HS-5 (cell line): ENCODE measurements at places on chromosomes 3 and 15.

- no peak for DNase-seq
Measured at GRCh38 chr3:38645076-38645475, 4.4 kb downstream of the SCN5A start.

DNA sequence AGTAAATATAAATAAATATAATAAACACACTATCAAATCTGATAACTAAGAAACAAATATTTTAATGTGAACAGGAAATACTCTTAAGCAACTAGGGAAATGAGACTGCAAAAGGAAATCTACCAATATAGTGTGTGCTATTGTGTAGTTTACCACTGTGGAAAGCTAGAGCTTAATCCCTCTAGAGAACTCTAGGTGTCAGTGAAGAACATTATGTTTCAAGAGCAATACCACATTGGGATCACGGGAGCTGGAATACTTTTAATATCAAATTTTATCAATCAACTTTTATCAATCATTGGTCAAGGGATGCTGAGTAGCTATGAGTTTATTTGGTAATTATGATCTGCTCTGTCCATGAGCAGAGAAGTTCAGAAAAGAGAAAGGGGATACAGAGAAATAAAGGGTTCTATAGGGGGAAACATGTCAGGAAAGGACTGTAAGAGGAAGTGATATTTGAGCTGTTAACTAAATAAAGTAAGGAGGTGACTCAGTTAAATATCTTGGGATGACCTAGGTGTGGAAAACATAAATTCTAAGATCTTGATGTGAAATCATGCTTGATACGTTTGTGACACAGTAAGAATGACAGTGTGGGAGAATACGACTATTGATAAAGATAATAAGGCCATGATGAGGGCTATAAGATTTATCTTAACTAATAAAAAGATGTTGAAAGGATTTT is 762.2 kb upstream of the ALCAM start:
- DNase-seq = peak; percentile 18

DNA sequence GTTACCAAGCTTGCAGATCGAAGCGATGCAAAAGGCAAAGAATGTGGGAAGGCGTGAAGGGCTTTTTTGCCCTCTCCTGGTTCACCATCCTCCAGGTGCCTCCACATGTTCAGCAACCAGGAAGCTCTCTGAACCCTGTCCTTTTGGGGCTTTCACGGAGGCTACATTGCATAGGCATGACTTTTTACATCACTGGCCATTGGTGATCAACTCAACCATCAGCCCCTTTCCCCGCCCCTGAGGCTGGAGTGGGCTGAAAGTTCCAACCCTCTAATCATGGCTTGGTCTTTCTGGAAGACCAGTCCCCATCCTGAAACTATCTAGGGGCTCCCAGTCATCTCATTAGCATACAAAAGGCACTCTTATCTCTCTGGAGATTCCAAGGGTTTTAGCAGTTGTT is 52.6 kb downstream of the UACA start:
- DNase-seq = no peak

DNA sequence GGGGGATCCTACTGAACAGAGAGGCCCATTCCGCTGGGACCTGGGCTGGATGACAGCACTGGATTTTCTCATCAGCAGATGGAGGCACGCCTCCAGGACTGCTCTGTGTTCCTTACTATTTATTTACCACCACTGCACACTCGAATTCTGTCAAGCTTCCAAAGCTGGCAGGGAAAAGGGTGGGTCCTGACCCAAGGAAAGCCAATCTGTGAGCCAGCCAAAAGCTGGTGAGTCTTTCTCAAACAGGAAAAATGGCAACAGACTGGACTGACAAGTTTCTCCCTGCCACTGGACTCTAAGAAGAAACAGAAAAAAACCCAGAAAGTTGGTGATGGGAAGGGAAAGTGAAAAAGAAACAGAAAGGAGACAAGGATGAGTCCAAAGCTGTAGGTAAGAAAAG is 37.8 kb downstream of the CD47 start:
- DNase-seq = no peak

DNA sequence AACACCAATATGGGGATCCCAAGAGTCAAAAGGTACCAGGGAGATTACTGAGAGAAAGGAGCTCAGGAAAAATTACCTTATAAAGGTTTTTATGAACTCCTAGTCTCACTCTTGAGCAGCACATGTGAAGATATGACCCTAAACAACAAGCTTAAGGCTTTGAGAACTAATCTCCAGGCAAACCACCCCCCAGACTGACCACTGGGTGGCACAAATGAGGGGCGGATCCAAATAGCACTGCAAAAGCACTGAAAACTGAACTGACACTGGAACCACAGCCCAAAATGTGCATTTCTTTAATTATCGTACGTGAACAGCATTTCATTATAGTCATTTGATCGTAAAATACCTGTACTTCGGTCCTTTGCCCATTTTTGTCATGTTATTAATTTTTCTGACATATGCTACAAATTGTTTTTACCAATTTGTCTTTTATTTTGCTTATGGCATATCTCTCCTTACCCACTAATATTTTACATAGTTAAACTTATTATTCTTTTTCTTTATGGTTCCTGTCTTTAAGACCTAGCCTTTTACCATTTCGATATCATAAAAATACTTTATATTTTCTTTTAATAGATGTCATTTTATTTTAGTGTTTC is 31.5 kb upstream of the TFDP2 start:
- no peak for DNase-seq

GRCh38 chr15:97875513-97876280 is 84.8 kb upstream of the ARRDC4 start:
- no peak for DNase-seq

DNA sequence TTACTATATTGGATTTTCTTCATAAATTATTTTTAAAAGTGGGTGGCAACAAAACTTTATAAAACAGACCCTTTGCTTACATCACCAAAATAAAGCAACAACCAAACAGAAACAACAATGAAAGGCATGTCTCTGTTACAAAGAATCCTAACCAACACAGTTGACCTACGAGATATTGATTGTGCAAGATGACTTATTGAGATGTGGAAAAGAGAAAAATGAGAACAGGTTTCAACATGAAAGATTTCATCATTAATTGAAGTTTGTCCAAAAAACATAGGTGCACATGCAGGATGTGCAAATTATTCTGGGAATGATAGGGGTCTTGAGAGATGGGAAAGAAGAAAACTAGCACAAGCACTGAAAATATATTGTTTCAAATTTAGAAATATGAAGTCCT is 9.0 kb downstream of the GMNC start:
- DNase-seq = no peak

DNA sequence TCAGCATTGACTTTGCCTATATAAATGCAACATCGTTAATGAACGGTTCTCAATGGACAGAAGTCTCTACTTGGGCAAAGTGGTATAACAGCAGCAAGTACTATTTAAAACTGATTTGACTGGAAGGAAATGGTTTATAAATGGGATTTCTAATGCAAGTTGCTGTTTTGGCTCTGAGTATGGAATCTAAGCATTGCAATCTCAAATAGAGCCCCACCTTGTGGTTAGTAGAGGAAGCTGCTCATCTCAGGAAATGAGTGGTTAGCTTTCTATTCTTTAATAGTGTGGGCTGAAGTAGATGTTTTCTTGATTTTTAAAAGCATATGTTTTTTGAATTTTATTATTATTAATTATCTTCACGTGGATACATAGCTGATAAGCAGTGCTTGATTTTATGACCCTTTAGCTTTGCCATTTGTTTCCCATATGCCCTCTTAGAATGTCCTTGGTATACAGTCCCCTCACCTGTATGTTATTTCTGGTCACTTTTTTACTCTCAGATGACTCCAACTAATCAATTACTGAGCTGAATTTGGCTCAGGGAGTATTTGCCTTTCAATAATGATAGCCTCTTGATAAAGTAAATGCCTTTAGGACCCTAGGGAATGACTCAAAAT is 67.1 kb downstream of the OXSM start:
- peak; percentile 14 for DNase-seq

GRCh38 chr3:88742674-88743507 is 364.5 kb upstream of the EPHA3 start:
- no peak for DNase-seq
